Ovary (tissue), 10 donors: ENCODE measurements at places on chromosomes 4 and X. TPM values are rescaled to one million over a fixed set of nuclear protein-coding genes. Genes with fewer than 3 reads are reported as not detected.

- no peak for DNase-seq
- no peaks in the 10 kb centered on the region for H3K27me3 ChIP-seq
- no peak overlapping the region for H3K27ac ChIP-seq
- no peak overlapping the region for H3K4me3 ChIP-seq
- no peaks in the 10 kb centered on the region for H3K4me1 ChIP-seq
- no peaks in the 10 kb centered on the region for H3K36me3 ChIP-seq
Measured at GRCh38 chr4:141457653-141458052, 178.7 kb upstream of the IL15 start.

DNA sequence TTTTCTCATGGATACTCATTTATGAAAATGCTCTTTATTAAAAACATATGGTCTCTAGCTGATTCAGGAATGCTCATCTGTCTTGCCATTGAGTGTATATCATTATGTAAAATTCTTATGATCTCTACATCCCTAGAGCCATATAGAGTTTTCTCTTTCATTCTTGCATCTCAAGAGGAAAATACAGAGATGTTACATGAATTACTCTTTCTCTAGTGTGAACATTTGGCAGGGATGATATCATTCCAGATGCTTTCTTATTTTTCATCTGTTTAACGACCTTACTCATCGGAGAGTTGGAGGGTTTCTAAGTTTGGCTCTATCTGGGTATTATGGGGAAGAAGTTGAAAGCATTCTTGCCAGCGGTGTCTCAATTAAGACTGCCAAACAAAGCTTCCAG lies 202.9 kb upstream of the SLC7A11 start:
- no peaks in the 10 kb centered on the region for H3K4me1 ChIP-seq
- H3K36me3 ChIP-seq: no peaks in the 10 kb centered on the region
- no peak overlapping the region for H3K4me3 ChIP-seq
- DNase-seq: no peak
- H3K27ac ChIP-seq: no peak overlapping the region

DNA sequence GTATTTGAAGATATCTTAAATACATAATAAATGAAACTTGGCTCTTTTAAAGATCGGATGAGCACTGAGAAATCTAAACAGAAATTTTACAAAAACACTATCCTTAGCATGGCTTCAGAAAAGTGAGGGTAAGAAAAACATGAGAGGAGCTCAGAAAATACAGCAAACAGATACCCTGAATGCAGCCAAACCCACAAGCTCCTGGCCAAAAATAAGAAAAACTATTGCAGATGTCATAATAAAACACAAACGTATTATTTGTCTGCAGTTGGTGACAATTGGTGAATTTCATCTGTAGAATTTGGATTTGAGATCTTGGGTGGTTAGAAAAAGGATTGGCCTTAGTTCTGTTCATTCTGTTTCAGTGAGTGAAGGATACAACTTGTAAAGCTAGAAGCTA lies 603.9 kb downstream of the INPP4B start:
- no peak for DNase-seq
- no peaks in the 10 kb centered on the region for H3K27me3 ChIP-seq
- no peaks in the 10 kb centered on the region for H3K36me3 ChIP-seq
- H3K4me1 ChIP-seq: no peaks in the 10 kb centered on the region
- H3K4me3 ChIP-seq: no peak overlapping the region

Gene ZNF518B
- total RNA-seq: 31.1 TPM

Gene PRRG3
- 1.7 TPM for total RNA-seq

Gene AMBN
- not detected for total RNA-seq
